ENCODE measurements at places on chromosomes 7 and 10. TPM values are rescaled to one million over a fixed set of nuclear protein-coding genes. Genes with fewer than 3 reads are reported as not detected.

The EBLN1 gene
- total RNA-seq, result not detected

The FMC1 gene
- 17.3 TPM for total RNA-seq

DNA sequence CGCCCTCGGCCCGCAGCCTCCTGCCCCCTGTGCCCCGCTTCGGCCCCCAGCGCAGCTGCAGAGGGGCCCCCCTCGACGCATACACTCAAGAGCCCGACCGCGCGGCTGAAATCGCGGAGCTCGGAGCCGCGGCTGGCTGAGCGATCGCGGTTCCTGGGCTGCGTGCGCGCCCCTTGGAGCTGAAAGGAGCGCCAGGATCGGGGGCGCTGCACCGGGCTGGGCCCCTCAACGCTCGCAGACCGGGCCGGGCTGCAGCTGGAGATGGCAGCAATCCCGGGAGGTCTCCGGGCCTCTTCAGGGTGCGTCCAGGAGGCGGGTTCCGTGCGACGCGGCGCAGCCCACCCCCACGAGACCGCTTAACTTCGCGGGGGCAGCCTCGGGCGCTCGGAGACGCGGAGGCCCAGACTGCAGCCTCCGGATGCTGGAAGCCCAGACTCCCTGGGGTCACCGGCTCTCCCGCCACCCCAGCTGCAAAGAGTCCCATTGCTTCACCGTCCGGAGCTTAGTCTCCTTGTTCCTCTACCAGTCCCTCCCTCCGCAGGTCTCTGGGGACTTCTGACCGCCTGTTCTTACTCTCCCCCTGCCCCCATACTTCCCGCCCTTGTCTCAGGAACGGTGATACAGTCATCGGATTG, 73.0 kb upstream of the LRRC4 start:
- no peak for DNase-seq

The HDAC9 gene
- 17.5 TPM for total RNA-seq

DNA sequence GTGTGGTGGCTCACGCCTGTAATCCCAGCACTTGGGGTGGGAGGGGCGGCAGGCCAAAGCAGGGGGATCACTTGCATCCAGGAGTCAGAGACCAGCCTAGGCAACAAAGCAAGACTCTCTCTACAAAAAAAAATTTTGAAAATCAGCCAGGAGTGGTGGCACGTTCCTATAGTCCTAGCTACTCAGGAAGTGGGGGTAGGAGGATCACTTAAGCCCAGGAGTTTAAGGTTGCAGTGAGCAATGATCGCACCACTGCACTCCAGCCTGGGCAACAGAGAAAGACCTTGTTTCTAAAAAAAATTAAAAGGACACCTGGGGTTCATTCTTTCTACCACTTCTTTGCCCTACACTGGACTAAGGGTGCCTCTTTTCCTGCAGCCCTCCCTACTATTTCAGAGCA, 15.1 kb downstream of the WAPL start:
- DNase-seq, result no peak

Data from mucosa of descending colon (tissue), 3 donors.